Activated effector memory CD4-positive, alpha-beta T cell treated with anti-CD3 and anti-CD28 coated beads, Interleukin-2, amount 50 U/mL, for 16 hours (primary cell): ENCODE measurements at places on chromosomes 5 and 9.

DNA sequence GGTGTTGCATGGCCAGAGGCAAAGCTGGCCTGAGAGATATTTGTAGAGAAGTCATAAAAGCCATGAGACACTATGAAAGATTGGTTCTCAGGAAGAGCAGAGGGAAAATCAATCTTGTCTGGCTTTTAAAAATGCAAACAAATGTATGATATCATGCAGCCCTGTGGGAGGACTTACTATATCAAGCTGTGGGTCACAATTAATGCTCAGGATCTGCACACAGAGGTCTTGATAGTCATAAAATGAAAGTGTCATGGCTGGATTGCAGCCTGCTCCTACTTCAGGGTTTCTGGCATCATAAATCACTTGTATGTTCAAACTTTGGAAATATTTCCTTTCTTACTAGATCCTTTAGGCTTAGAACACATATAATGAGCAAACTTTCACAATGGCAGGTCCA is 151.5 kb downstream of the SEMA6A start:
- no peak for DNase-seq

DNA sequence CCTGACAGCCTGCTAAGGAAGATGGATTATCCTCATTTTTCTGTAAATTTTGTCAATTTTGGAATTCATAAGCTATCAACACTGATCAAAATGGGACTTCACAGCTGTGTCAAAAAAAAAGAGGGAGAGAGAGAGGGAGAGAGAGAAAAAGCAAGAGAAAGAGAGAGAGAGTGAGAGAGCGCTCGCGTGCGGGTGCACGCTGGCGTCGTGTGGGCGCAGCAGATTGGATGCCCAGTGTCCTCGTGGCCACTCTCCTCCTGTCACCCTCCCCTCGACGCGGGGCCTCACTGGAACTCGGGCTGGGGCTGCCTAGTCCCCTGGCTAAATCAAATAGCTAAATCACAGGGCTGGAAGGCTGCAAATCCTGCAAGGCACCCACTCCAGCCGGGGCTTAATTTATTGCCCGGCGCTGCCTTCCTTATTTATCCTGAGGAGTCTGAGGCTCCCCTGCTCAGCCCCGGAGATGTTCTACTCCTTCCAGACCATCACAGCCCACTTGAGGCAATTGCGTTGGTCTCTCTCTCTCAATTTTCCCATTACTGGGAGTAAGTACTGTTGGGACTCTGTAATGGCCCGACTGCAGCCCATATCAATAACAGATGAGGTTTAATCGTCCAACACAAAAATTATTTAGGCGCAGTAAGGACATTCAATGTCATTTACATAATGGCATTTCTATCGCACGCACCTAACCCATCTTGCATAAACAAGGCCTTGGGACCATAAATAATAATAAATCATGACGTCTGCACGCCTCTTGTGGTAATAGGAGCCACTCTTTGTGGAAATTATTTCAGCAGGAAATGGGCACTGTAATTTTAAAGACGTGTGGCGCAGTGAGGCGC is 94.2 kb downstream of the PAX5 start:
- no peak for DNase-seq

DNA sequence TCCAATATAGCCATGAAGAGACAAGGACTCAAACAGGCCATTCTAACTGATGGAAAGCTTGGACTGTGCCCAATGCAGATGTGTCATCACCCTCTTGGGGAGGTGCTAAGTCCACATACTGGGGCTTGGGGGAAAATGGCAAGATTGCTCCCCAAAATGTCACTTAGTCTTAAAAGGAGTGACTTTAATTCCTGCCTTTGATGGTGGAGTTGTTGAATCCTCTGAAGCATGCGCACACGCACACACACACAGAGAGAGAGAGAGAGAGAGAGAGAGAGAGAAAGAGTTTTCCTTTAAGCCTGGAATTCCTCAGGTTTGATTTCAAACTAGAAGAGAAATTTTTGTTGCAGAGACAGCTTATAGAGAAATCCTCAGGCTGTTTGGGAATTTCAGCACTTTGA is 161.9 kb upstream of the GAS1 start:
- DNase-seq: no peak

DNA sequence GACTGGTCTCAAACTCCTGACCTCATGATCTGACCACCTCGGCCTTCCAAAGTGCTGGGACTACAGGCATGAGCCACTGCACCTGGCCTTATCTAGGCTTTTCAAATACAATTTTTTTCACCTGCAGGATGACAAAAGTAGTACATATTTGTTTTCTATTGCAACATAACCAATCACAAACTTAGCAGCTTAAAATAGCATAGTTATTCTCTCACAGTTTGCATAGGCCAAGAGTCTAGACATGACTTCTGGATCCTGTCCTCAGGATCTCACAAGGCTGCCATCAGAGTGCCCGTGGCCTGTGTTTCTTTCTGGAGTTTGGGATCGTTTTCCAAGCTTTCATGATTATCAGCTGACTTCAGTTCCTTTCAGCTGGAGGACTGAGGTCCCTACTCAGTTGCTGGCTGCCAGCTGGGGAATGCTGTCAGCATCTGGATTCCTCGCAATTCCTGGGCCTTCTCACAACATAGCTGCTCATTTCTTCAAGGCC is 348.9 kb downstream of the ARHGEF28 start:
- DNase-seq: no peak

DNA sequence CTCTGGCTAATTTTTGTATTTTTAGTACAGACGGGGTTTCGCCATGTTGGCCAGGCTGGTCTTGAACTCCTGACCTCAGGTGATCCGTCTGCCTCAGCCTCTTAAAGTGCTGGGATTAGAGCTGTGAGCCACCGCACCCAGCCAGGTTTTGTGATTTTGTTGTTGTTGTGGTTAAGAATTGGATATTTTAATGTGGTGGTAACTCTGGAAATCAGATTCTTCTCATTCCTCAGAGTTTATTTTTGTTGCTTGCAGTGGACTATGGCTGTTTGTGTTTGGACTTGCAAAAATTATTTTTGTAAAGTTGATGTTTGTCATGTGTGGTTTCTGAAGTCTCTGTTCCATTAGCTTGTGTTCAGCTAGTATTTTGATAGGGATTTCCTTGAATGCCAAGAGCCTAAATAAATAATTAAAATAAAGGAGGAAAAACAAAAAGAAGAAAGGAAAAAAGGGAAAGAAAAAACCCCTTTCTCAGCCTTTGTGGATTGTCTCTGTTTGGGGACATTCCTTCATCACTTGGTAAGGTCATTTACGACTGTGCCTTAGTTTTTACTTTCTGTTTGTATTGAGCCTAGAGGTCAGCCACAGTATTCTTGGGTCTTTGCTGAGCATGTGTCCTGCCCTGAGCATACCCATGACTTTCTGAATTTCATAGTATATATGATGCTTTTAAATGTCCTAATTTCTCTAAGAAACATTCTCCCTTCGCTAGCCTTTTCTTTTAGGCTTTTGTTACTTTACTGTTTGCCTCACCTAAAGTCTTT is 37.3 kb downstream of the PBX3 start:
- no peak for DNase-seq

DNA sequence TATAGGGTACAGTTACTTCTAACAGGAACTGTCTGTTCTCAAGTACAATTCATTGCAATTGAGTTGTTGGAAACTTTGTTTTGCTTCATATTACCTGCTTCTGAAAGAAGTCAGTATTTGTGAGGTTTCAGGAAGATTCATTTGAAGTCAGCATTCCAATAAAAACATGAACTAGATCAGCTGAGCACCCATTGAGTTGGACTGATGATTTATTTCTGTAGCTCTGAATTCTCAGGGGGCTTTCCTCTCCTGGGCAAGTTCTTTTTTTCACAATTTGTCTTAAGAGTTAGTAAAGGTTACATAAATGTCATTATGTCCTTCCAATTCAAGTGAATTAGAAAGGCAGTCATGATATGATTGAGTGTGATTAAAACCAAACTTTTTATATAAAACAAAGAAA is 16.2 kb upstream of the KIF2A start:
- DNase-seq: no peak

GRCh38 chr9:4734150-4734549 is 6.9 kb downstream of the AK3 start:
- no peak for DNase-seq

DNA sequence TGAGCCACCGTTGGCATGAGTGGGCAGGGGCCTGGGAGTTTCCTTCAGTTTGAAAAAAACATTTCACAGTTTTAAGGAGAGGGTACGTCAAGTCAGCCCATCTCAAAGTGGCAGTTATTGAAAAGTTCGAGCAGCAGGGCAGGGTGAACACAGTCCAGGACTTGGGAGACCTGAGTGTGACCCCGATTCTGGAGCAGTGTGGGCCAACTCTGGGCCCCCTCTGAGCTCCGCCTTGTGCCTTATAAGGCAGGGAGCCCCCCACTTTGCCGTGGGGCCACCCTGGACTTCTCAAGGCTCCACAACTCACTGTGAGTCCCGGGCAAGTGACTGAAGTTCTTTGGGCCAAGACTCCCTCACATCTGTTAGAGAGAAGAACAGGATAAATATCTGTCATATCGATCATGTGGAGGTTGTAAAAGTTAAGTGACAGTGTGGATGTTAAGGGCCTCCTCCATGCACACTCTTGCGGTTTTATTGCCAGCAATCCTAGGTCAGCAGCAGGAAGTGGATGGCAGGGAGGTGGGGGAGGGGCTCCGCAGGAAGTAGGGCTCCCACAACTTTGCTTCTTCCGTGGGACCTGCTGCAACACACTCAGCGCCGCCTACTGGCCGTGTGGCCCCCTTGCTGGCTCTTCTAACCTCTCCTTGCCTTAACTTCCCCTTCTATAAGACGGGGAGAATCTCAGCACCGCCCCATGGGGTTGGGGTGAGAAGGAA is 38.4 kb downstream of the HRH2 start:
- peak; percentile 88 for DNase-seq

- DNase-seq: no peak
These were observed 316.1 kb downstream of the CDK5RAP2 start for GRCh38 chr9:120263836-120264235.

GRCh38 chr5:124772457-124773200 is 26.2 kb upstream of the ZNF608 start:
- DNase-seq: no peak

DNA sequence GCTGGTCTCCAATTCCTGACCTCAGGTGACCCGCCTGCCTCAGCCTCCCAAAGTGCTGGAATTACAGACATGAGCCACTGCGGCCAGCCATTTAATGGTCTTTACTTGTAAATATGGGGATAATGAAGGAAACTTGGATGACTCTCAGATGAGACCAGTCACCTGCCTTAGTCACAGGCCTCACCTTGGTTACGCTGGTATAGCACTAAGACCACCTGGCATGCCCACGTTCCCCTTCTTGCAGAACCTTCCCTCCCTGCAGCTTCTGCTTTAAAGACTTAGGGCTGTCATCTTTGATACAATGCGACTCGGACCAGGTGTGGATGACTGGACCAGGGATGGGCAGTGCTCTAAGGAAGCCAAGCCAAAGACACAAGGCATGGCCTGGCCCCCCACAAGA is 629.9 kb downstream of the CCDC171 start:
- DNase-seq: no peak

GRCh38 chr9:123784518-123784917 is 145.4 kb downstream of the DENND1A start:
- DNase-seq: no peak

DNA sequence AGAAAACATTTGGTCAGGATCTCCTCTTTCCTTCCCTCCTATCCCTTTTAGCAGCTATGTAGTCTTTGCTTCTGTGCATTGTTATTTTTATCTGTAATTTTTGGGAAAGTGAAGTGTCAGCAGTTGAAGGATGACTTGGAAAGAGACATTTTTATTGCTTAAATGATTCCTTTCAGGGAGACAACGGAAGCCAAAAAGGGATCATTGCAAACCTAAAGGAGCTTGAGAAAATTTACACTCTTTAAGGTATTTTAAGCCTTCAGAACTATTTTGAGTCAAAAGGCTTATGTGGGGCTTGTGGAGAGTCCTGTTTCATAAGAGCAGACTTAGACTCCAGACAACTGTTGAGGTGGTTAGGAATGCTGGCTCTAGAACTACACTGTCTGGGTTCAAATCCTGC is 281.6 kb downstream of the KIF4B start:
- DNase-seq: no peak

DNA sequence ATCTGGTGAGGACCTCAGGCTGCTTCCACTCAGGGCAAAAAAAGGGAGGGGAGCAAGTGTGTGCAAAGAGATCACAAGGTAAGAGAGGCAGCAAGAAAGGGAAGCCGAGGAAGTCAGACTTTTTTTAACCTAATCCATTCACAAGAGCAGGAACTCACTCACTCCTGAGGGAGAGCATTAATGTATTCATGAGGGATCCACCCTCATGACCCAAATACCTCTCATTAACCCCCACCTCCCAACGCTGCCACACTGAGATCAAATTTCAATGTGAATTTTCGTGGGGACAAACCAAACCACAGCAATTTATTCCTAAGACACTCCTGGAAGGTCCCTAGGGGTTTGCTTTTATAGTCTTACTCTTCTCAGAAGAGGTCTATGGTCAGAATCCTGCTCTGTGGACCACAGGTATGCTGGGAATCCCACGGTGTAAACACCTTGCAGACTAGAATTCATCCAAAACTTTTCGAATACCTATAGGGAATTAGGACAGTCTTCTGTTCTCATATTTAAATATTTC is 108.7 kb downstream of the HSD17B3 start:
- DNase-seq: no peak

- DNase-seq: peak; percentile 70
These were observed 820 bp upstream of the NFX1 start for GRCh38 chr9:33289496-33289895.

- no peak for DNase-seq
These were observed 391.8 kb downstream of the ARHGEF28 start for GRCh38 chr5:74017786-74018211.

DNA sequence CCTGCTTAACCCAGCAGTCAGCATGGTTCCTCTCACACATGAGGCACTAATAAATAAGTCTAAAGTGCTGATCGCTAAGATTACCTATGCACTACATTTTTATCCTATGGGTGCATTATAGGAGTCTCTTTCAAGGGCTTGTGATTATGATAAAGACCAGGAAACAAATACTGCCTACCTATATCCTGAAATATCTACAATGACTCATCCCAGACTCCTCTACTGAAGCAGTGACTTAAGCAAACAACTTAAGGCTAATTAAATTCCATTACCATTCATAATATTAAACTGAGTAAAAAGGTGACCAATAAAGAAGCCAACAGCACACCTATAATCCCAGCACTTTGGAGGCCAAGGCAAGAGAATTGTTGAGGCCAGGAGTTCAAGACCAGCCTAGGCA is 338.4 kb downstream of the DNAH5 start:
- DNase-seq: no peak

DNA sequence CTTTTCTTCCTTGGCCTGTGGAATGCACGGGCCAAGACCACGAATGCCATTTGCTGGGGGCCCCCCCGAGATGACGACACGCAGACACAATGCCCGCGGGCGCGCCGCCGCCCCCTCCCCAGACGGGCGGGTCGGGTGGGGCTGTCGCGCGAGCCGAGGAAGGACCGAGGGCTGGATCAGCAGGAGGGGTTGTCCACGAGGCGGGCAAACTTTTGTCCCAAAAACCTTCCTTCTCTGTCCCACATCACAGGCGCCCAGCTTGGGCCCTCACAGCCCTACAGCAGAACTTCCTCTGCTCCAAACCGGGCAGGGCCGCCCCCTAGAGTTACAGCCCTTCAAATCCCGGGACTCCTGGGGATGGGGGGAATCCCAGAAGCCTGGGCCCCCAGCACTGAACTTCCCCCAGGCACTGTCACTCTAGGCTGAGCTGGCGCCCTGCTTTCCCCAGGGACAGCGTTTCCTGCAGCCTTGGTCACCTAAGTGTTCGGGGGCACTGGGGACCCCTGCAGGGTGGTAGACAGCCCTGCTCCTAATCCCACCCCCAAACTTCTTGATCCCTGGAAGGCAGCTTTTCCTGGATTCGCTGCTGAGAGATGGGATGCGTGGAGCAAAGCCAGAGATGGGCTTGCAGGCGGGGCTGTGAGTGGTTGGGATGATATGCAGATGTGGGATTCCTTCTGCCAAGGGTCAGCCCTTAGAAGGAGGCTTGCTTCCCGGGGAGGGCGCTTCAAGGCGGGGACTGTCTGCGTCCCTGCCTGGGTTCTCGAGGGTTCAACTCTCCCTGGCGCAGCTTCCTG is 980 bp downstream of the COL5A1 start:
- no peak for DNase-seq
